ENCODE measurements at places on chromosomes 3 and 15. TPM values are rescaled to one million over a fixed set of nuclear protein-coding genes. Genes with fewer than 3 reads are reported as not detected.

DNA sequence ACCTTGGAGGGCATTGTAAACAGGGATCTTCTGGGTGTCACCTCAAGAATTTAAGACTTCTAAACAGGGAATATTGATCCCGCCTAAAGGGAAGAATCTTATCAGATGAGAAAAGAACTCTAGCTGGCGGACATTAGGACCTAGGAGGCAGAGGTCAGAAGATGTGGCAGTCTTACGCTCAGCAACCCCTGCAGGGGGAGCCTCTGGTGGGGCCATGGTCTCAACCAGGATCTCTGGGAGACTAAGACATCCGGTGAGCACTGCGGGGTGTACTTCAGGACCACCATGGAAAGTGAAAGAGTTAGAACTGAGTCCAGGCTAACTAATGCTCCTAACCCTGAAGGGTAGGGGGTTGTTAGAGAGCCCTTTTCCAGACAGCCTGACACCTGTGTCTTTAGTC, 295.2 kb downstream of the VGLL3 start:
- DNase-seq, result no peak

DNA sequence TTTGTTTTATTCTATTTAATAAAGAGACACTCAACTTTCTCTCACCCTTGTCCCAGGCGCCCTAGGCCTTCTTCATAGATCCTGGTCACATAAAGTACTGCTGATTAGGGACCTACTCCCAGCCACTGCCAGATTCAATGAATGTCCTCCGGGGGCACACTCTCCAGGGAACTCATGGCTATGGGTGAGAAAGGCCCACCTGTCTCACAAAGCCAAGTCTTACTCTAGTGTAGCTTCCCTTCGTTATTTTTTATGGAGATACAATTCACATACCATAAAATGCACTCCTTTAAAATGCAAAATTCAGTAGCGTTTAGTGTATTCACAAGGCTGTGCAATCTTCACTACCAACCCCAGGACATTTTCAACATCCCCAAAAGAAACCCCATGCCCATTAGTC, 87.8 kb downstream of the ADCY5 start:
- no peak for DNase-seq

STT3B gene
- 178 TPM for total RNA-seq

GRCh38 chr15:85475317-85475701, 94.9 kb downstream of the AKAP13 start:
- no peak for DNase-seq

- no peak for DNase-seq
These were observed 851 bp upstream of the TEX55 start for GRCh38 chr3:119145128-119145499.

DNA sequence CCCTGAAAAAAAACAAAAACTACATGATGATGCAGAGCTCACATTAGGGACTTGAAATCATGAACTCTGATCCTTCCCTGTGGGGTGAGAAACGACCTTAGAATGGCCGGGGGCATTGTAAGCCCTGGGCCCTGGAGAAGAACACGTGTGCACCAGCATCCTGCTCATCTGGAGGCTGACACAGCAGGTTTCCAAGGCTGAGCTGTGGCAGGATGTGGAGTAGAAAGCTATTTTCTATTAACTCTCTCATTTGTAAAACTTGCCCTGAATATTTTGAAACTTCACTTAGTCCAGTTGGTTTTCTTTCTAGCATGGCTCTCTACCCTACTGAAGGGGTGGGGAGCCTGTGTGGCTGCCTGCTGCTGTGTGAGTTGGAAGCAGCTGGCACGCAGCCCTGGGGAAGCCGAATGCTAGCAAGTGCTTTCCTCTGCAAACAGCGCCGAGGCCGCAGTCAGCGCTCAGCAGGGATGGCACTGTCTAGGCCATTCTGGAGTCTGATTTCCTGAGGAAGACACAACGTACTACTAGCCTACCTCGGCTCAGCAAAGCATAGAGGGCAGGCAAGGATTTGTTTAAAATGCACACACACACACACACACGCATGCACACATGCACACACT, 58.0 kb downstream of the GABRG3 start:
- no peak for DNase-seq

- no peak for DNase-seq
These were observed 243.5 kb upstream of the SEMA6D start for GRCh38 chr15:47473832-47474231.

ARID3B gene
- total RNA-seq, result 29.0 TPM

IP6K1 gene
- total RNA-seq, result 35.7 TPM

DAPK2 gene
- total RNA-seq, result 0.87 TPM

DNA sequence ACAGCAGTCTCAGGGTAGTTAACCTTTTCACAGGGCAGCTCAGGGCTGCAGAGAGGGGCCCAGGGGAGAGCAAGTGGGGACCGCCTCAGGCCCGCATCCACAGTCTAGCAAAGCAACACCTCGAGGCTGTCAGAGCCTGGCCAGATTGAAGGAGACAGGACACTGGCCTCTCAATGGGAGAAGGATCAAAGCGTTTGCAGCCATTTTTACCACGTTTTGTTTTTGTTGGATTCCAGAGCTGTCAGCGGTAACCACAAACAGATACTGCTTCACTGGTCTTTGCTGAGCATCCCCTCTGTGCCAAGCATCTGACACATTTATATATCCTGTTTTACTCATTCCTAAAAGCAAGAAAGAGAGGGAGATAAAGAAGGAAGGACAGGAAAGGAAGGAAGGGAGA, 153.8 kb downstream of the SHQ1 start:
- no peak for DNase-seq

DNA sequence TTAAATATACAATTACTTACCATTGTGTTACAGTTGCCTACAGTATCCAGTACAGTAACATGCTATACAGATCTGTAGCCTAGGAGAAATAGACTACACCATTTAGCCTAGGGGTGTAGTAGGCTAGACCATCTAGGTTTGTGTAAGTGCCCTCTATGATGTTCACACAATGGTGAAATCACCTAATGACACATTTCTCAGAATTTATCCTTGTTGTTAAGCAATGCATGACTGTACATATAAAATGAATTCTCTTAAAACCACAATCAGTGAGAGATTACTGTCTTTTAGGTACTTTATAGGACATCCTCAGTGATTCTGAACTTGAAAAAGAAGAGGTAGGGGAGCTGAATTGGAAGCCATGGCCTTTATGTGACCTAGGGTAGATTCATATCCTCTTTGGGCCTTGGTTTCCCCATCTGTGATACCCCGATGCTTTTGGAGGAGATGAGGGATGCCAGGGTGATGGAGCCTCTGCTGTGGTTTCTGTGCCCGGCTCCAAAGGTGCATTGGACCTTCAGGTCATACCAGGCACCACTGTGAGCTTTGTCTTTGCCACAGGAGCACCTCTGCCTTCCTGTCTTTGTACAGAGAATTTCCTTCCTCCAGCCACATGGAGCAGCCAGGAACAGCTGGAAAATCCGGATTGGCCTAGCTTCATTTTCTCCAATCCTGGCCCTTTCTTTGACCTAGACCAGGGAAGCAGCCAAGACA, 51.9 kb upstream of the FLNB start:
- no peak for DNase-seq

KLHL40 gene
- not detected for total RNA-seq

POTEB gene
- total RNA-seq, result not detected

ITPKA gene
- total RNA-seq, result not detected

GRCh38 chr15:100032358-100033085, 299.3 kb upstream of the LYSMD4 start:
- no peak for DNase-seq

ETV5 gene
- 0.48 TPM for total RNA-seq

NR2C2 gene
- total RNA-seq, result 67.4 TPM

TMEM62 gene
- 15.3 TPM for total RNA-seq

DNA sequence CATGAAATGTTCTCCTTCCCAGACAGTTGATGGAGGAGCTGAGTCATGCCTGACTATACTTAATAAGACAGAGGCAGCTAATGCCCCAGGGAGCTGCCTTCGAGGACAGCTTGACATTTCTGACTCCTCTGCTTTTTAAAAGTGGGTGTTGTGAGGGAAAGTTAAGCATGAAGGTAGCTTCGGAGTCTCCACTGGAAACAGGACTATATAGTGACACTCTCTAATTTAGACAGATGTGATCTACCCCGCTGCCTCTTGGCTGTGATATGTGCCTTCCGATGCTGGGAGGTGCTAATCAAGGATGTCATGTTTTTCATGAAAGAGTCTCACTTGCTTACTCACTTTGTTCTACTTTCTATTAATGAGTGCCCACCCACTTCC, 72.7 kb downstream of the IL1RAP start:
- DNase-seq, result peak; percentile 16

GRCh38 chr3:38573556-38573955, 75.9 kb downstream of the SCN5A start:
- DNase-seq, result peak; percentile 2

CHRM5 gene
- total RNA-seq, result not detected

- no peak for DNase-seq
These were observed 51.5 kb downstream of the C3orf20 start for GRCh38 chr3:14726441-14726780.

- DNase-seq, result no peak
These were observed 146.0 kb downstream of the ATP10A start for GRCh38 chr15:25717127-25717456.

ZPLD1 gene
- total RNA-seq, result not detected

PATL2 gene
- total RNA-seq, result 20.5 TPM

All from activated CD4-positive, alpha-beta T cell treated with anti-CD3 and anti-CD28 coated beads, Interleukin-2, amount 10 ng/mL, durations not matched to agents 7 days and 5 days (primary cell).